ENCODE measurements at places on chromosomes 3 and 15.
A peak's percentile ranks its signal among the peaks of the same experiment; 100 is the strongest.

DNA sequence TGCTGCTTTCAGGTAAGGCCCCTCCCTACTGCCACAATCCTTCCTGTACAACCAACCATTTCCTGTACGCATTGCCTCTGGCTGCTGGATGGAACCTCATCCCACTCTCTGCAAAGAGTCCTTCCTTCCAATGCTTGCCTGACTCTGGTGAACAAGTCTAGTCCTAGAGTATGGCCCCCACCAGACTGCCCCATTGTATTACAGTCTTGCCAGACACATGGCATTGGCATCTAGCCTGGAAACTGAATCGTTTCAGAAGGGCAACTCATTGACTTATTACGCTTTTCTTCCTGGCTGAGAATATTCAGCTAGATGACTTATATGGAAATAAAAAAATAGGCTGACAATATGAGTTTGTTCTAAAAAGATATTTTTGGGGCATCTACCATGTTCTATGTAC is 170.3 kb downstream of the SUCLG2 start:
- no peak for DNase-seq
- H3K27me3 ChIP-seq, result no peaks in the 10 kb centered on the region
- H3K27ac ChIP-seq, result no peak overlapping the region
- peaks cover 5% of the 10 kb centered on the region for H3K36me3 ChIP-seq
- peaks cover 28% of the 10 kb centered on the region for H3K4me1 ChIP-seq
- H3K4me3 ChIP-seq, result no peak overlapping the region

DNA sequence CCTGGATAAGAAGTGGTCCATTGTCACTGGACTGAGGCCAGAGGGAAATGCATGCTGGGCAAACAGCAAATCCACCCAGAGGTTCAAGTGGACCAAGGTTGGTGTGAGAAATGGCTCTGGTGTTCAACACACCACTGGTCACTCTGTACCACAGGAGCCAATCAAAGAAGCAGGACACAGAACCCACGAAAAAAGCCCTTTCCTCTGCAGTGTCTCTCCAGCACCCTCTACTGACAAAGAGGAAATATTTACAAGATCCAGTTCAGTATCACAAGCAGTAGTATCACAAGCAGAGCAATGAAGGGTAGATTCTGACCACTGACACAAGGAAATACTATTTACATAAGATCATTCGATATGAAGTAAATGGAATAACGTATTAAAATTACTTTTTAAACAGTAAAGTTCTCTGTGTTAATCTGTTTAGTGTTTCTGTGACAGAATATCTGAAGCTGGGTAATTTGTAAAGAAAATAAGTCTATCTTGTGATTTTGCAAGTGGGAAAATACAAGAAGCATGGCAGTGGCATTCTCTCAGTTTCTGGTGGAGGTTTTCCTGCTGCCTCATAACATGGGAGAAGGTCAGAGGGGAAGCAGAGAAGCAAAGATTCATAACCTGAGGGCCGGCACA is 390.7 kb downstream of the EFHB start:
- H3K27me3 ChIP-seq, result no peaks in the 10 kb centered on the region
- no peaks in the 10 kb centered on the region for H3K4me1 ChIP-seq
- no peak overlapping the region for H3K27ac ChIP-seq
- no peaks in the 10 kb centered on the region for H3K36me3 ChIP-seq
- no peak overlapping the region for H3K4me3 ChIP-seq
- no peak for DNase-seq

- peaks cover 66% of the 10 kb centered on the region for H3K27me3 ChIP-seq
- H3K36me3 ChIP-seq, result no peaks in the 10 kb centered on the region
- no peak overlapping the region for H3K27ac ChIP-seq
- DNase-seq, result no peak
- no peak overlapping the region for H3K4me3 ChIP-seq
Measured at GRCh38 chr3:187247398-187247797, 44.1 kb downstream of the MASP1 start.

DNA sequence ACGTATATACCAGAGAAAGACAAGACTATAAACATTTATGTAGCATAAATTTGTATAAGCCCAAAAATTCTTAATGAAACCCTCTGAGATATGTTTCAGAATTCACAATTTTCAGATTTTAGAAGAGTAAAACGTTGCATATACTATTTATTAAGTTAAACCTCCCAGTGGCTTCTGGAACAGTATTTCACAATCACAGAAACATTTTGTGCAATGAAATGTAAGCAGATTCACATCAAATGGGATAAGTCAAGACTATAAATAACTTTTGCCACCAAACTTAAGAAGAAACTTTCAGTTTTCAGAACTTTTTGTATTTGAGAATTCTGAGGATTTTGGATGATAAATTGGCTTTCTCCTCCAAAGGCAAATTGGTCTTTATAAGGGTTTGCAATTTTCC is 9.2 kb downstream of the SLTM start:
- no peak overlapping the region for H3K27ac ChIP-seq
- no peak for DNase-seq
- peaks cover 55% of the 10 kb centered on the region for H3K36me3 ChIP-seq
- peaks cover 2% of the 10 kb centered on the region for H3K4me1 ChIP-seq
- no peak overlapping the region for H3K4me3 ChIP-seq

DNA sequence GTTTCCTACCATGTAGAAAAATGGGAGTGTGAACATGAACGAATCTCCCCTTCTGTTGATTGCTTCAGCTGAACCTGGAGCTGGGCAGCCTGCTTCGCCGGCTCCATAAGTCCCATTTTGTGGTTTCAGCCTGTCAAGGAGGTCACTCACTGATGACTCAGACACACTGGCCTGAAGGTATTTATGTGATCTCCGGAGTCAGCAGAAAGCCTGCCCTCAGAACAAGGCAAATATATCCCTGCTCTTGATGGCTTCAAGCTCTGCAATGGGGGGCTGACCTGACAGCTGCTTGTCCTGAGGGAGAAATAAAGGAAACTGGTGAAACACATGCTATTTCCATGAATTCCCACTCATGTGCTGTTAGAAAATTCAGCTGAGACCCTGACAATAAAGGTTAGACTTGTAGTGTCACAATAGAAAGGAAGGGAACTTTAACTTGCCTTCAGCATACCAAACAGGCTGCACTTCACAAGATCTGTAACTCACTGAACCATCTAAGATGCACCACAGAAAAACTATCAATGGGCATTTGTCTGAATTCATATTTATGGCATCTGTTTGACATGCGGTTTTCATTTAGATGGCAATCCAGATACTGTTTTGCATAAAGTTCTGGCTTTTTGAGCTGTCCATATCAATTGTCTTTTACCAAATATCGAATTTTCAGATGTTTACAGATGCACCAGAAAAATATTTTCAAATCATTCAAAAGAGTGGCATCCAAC is 282.0 kb upstream of the VEPH1 start:
- H3K27me3 ChIP-seq, result no peaks in the 10 kb centered on the region
- no peaks in the 10 kb centered on the region for H3K36me3 ChIP-seq
- no peaks in the 10 kb centered on the region for H3K4me1 ChIP-seq
- H3K4me3 ChIP-seq, result no peak overlapping the region
- DNase-seq, result no peak

- peaks cover 16% of the 10 kb centered on the region for H3K4me1 ChIP-seq
- no peak overlapping the region for H3K27ac ChIP-seq
- H3K4me3 ChIP-seq, result no peak overlapping the region
- peaks cover 74% of the 10 kb centered on the region for H3K27me3 ChIP-seq
- DNase-seq, result no peak
Measured at GRCh38 chr3:181705086-181705480, 6.6 kb upstream of the SOX2 start.

DNA sequence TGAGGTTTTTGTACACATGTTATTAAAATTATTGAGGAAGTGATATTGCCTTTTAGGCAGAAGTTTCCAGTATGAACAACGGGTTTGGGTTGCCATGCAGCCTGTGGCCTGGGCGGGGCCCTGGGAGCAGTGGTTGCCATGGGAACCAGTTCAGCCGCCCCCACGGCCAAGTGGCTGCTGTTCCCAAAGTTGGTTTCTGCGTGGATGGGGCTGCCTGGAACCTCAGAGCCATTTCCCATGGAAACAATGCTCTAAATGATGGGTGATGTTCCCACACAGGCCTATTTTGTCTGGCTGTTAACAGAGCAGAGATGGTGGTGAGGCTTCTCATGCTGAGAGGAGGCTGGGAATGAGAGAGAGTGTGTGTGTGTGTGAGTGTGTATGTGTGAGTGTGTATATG is 19.5 kb downstream of the MRAS start:
- no peaks in the 10 kb centered on the region for H3K36me3 ChIP-seq
- no peak overlapping the region for H3K27ac ChIP-seq
- H3K27me3 ChIP-seq, result peaks cover 74% of the 10 kb centered on the region

DNA sequence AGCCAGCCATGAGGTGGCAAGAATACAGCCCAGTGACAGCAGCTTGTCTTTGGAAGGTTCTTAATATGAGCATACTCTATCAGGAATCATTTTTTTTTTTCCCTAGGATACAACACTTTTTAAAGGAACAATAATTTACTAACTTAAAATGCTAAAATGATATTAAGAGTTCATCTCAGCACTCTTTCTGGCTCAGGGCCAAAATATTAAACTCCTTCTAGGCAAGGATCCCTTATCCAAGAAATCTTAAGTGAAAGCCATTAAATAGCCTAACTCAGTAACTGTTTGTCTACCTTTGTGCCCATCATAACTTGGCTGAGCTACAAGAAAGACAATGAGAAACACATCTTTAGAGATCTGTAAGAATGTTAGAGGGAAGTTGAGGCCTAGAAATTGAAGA is 529.5 kb upstream of the TGFBR2 start:
- no peak overlapping the region for H3K4me3 ChIP-seq
- no peak for DNase-seq
- no peak overlapping the region for H3K27ac ChIP-seq
- no peaks in the 10 kb centered on the region for H3K4me1 ChIP-seq

DNA sequence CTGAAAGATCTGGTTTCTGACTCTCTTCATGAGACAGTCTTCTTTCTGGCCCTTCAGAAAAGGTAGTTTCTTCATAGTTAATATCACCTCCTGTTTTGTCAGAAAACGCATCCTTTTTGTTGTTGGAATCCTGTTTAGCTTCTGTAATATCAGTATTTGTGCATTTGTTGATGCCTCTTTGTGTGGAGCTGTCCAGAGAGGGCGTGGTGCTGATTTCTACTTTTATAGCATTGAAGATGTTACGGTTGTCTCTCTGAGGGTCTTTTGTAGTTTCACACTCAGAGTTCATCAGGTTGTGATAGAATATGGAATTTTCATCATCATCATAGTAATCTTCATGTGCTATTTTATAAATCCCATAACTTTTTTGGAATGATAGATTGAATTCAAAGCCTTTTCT is 8.9 kb downstream of the GPR149 start:
- H3K4me1 ChIP-seq, result no peaks in the 10 kb centered on the region
- DNase-seq, result no peak
- H3K27ac ChIP-seq, result no peak overlapping the region
- no peak overlapping the region for H3K4me3 ChIP-seq
- no peaks in the 10 kb centered on the region for H3K27me3 ChIP-seq
- no peaks in the 10 kb centered on the region for H3K36me3 ChIP-seq

DNA sequence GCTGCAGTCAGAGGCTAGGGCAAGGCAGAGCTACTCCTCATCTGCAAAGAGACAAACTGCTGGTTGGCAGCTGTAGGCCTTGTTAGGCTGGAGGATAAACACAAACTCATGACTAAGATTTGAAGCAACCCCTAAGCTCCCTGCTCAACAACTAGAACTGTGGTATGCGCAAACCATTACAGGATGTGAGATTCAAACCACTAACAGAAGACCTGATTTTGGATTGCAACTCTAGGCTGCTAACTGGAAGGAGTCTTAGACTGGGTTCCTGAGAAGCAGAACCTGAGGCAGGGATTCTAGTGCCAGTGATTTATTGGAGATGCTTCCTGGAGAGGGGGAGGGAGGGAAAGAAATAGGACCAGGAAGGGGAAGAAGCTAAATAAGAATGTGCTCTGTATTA is 22.5 kb downstream of the CCR4 start:
- peak overlapping the region; percentile 34 for H3K4me3 ChIP-seq
- H3K4me1 ChIP-seq, result peaks cover 22% of the 10 kb centered on the region
- H3K27ac ChIP-seq, result no peak overlapping the region
- H3K36me3 ChIP-seq, result peaks cover 2% of the 10 kb centered on the region

- peaks cover 12% of the 10 kb centered on the region for H3K27me3 ChIP-seq
- H3K4me1 ChIP-seq, result no peaks in the 10 kb centered on the region
- H3K36me3 ChIP-seq, result no peaks in the 10 kb centered on the region
- H3K27ac ChIP-seq, result no peak overlapping the region
- H3K4me3 ChIP-seq, result no peak overlapping the region
Measured at GRCh38 chr3:157542711-157543500, 39.7 kb upstream of the VEPH1 start.

- H3K4me3 ChIP-seq, result no peak overlapping the region
- H3K36me3 ChIP-seq, result peaks cover 7% of the 10 kb centered on the region
- no peaks in the 10 kb centered on the region for H3K27me3 ChIP-seq
- H3K27ac ChIP-seq, result no peak overlapping the region
- no peak for DNase-seq
Measured at GRCh38 chr3:30349507-30349906, 256.9 kb upstream of the TGFBR2 start.

DNA sequence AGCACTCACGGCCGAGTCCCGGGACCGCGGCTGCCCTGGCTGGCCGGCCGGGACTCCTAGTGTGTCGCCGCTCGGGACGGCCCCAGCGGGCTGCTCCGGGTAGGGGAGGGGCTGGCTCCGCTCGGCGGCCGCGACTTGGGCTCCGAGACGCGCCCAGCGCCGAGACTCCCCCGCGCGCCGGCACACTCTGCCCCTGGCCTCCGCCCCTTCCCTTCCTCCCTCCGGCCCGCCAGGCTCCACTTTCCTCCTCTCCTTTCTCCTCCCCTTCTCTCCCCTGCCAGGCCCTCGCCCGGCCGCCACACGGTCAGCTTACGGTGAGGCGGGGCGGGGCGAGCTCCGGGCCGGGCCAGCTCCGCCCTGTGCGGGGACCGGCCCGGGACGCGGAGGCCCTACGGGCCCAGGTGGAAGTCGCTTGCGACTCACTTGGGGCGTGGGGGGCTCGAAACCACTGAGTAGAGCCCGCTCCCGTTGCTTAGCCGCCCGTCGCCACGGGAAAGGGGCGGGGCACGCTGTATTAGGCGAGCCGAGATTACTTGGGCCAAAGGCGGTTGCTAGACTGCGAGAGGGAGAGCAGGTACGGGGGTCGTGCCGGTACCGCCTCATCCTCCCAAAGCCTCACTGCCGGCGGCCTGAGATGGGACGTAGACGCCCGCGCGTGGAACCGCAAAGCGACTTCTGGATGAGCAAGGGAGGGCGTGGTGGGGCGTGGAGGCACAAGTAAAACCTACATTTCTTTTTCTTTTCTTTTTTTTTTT is at the start of gene ITGB5:
TSS of gene ITGB5 (minus strand) at position 189 of the 755 bp plus-strand sequence. CDS start 365 bp downstream, outside the sequence.
- peak; percentile 6 for DNase-seq
- no peaks in the 10 kb centered on the region for H3K4me1 ChIP-seq
- H3K27ac ChIP-seq, result no peak within 1 kb of the TSS
- peaks cover 75% of the 10 kb centered on the region for H3K27me3 ChIP-seq
- peaks cover 6% of the 10 kb centered on the region for H3K36me3 ChIP-seq
- H3K4me3 ChIP-seq, result peak within 1 kb of the TSS; percentile 72

DNA sequence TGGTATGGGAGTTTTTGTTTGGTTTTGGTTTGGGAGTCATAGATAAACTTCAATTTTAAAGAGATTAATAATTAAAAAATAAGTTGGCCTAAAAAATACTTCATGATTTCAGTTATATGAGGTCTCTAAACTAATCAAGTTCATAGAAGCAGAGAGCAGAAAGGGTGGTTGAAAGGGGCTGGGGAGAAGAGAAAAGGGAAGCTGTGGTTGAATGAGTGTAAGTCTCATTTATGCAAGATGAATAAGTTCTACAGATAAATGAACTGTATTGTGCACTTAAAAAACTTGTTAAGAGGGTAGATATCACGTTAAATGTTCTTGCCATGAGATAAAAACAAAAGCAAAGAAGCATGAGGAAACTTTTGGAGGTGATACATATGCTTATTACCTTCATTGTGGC is 188.7 kb downstream of the NSUN3 start:
- no peak overlapping the region for H3K4me3 ChIP-seq
- H3K36me3 ChIP-seq, result no peaks in the 10 kb centered on the region
- H3K4me1 ChIP-seq, result no peaks in the 10 kb centered on the region
- no peak for DNase-seq
- peaks cover 14% of the 10 kb centered on the region for H3K27me3 ChIP-seq

Data from effector memory CD8-positive, alpha-beta T cell (primary cell).